ENCODE measurements at places on chromosomes 6 and 20.

DNA sequence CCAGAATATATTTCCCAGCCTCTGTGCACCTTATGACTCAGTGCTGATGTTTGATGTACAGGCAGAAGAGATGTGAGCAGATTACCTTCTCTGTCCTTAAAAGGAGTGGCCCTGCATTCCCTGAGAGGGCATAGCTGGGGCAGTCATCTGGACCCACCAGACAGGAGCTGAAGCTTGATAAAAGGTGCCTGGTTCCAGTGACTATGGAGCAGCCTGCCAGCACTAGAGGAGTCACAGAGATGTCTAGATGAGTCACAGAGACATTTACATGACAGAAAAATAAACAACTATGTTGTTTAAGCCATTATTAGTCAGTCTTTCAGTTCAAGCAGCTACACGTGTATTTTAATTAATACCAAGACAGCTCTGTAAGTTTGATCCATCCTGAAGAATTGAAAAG, 237.1 kb upstream of the MOCS1 start:
- no peak for DNase-seq

- DNase-seq: no peak
These were observed 11.4 kb downstream of the TAGAP start for GRCh38 chr6:159033160-159034049.

DNA sequence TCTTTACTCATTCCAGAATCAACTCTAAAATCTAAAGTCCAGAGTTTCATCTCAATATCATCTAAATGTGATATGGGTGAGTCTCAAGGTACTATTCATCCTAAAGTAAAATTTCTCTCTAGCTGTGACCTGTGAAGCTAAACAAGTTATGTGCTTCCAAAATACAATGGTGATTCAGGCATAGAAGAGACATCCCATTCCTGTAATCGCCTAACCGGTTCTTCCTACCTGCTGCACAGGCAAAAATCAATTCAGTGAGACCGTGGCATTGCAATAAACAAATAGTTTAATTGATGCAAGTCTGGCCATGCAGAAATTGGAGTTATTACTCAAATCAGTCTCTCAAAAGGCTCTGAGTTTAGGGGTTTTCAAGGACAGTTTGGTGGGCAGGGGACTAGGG, 232.8 kb downstream of the UBE3D start:
- no peak for DNase-seq

DNA sequence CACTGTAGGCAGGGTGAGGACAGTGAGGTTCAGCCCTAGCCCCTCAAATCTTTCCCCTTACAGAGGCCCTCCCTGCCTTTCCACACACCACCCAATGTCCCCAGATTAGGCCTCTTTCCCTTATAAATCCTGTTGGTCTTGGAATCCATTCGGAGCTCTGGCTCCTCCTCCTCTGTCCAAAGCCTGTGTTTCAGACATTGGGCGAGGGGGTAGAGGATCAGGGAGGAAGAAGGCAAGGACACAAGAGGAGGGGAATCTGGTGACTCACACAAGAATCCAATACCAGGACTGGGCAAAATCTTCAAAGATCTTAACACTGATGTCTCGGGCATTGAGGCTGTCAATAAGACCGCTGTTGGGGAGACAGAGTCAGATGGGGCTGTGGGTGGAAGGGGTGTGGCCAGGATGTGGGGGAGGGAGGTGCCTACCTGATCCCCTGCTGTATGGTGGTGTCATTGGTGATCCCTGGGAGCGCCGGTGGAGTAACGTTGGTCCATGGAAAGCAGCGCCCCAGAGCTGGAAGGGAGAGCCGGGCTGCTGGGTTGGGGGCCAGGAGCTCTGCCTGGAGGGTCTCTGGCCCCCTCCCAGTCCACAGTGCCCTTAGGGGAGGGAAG, 7.6 kb downstream of the SLC44A4 start:
- no peak for DNase-seq

GRCh38 chr20:35870541-35871258, 83.6 kb downstream of the SCAND1 start:
- no peak for DNase-seq

GRCh38 chr20:12049125-12049524, 131.4 kb downstream of the BTBD3 start:
- no peak for DNase-seq

- no peak for DNase-seq
These were observed 28.1 kb downstream of the MAP1LC3A start for GRCh38 chr20:34586488-34587163.

DNA sequence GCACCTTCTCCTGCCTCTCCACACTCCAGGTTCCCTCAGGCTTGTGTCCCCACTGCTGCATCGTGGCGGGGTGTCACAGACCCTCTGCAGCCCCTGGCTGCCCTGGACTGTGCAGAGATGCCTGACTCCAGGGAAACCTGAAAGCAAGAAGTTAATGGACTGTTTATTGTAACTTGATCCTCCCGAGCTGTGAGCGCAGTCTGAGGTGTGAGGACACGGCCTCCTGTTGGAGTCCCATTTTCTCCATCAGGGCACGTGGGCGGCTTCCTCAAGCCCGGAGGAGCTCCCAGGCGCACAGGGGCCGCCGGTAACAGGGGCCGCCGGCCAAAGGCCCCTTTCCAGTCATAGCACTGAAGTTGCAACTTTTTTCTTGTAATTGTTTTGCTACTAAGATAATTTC, 16.9 kb downstream of the RBM38 start:
- no peak for DNase-seq

DNA sequence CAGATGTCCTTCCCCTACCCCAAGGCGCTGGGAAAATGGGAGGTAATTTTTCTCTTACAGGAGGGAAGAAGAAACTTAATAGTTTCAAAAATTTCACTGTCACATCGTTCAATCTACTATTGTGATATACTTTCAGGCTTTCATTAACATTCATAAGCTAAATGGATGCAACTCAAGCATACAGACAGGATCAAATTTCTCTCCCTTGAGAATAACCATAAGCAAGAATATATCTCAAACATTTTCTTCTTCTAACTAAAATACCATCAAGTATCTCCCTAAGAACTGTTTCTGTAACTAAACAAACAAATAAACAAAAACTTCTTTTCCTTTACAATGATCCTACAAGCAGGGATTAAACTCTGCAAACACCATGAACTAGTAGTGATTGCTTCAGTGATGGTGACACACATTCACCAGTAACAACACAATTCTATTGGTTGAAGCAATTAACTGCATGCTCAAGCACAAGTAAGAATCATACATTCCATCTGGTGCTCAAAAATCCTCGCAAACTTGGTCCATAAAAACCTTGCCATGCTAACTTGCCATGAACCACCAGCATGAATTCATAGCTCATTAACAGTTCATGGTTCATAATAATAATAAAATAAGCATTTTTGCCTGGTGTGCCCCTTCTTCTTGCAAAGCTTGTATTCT, 183.8 kb downstream of the PTPRK start:
- DNase-seq: no peak

DNA sequence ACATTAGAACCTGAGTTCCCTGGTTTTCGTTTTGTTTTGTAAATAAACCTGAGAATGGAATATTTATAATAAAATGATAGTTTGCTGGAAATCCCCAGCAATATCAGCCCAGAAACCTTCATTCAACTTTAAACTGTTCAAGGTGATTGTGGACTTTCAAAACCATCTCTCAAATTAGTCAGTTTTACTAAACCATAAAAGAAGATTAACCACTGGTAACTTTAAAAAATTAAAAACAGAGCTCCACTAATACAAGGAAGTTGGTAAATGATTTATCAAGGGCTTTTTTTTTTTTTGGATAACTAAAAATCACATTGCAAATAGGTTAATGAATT, 10.0 kb downstream of the MBOAT1 start:
- DNase-seq: no peak

DNA sequence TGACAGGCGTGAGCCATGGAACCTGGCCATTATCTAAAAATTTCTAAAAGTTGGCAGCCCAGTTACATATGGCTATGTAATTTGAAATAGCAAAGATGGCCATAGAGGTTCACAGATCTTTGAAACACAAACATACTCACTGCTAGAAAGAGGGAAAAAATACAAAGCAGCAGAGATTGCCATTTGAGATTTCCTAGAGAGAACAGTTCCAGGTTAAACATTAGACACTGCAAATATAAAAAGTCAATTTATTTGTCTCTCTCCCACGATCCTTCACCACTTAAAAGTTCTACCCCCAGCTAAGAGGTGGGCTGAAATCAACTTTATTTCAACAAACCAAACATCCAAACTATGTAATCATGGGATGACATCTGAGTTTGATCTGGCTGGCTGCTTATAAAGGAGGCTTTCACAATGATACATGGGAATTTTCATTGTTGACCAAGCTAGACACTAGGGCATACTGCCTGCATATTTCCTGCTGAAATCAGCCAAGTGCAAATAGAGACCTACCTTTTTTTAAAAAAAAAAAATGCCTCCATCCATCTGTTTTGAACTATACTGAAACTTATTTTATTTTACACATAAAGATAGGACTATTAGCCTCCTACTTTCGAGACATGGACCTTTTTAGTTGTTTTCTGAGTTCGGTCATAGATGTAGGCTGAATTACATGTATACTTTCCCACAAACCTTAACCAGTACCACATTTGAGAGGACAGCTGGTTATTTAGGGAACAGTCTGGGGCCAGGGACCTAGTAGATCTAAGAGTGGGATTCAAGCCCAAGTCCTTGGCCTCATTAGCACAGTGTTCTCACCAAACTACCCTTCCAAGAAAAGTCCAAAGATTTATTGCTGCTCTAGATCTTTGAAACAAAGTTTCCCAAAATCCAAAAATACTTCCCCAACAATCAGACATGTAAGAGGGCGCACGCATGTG, 16.6 kb downstream of the DCDC2 start:
- DNase-seq: no peak

DNA sequence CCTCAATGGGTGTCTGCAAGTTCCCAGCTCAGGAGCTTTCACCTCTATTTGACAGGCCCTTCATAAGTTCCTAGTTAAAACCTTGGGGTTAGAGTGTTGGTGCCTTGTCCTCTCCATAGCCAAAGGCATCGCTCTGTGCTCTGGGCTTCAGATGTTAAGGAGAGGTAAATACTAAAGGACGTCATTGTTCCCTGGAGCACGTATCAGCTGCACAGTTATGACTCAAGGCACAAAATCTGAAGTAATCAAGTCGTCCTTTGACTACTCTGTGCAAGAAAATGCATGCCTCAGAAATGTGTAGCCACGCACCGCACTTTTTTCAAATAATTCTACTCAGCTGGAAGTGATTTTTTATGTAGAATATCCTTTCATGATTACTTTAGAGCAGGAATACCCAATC, 240.8 kb upstream of the QKI start:
- DNase-seq: no peak

- no peak for DNase-seq
These were observed 134.8 kb downstream of the FOXC1 start for GRCh38 chr6:1744543-1744942.

GRCh38 chr20:61973515-61974356, 91.9 kb downstream of the TAF4 start:
- no peak for DNase-seq

- no peak for DNase-seq
These were observed 13.6 kb downstream of the BRPF3 start for GRCh38 chr6:36210182-36210581.

DNA sequence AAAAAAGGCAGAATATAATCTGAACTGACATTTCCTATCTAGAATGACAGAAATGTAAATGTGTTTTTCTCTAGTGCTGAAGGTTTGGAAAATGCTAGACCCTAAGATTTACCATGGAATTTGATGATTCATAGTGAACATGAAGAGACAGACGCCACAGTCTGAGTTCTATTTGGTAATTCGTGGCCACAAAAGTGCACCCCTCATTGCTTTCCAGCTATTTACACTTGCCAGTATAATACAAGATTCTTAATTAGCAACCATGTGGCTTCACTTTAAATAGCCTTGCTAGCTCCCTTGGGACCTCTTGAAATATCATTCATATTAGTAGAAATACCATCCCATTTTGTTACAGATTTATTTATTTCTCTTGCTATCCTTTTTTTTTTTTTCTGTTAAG, 636.8 kb downstream of the PRKN start:
- DNase-seq: no peak

DNA sequence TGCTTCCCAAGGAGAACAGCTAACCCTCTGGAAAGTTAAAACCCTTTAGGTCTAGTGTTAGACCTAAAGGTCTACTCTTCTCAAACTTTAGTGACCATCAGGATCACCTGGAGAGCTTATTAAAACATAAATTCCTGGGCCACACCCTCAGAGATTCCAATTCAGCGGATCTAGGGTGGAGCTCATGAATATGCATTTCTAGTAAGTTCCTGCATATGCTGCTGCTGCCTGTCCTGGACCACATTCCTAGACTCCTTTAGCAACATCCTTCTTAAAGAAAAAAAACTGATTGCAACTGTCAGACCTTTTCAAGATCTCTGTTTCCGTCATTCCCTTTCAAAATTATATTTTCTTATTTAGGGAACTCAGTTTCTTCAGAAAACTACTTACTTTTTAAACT, 31.2 kb downstream of the SNAP25 start:
- no peak for DNase-seq
